ENCODE measurements at places on chromosomes 13 and 19. TPM values are rescaled to one million over a fixed set of nuclear protein-coding genes. Genes with fewer than 3 reads are reported as not detected.

- peaks cover 67% of the 10 kb centered on the region for H3K4me1 ChIP-seq
- H3K27me3 ChIP-seq, result no peaks in the 10 kb centered on the region
- H3K27ac ChIP-seq, result no peak overlapping the region
- H3K4me3 ChIP-seq, result no peak overlapping the region
- no peaks in the 10 kb centered on the region for H3K36me3 ChIP-seq
Observed at GRCh38 chr13:98513837-98514236, 63.1 kb downstream of the STK24 start.

- no peaks in the 10 kb centered on the region for H3K4me1 ChIP-seq
- H3K27ac ChIP-seq, result no peak overlapping the region
- H3K4me3 ChIP-seq, result no peak overlapping the region
- H3K27me3 ChIP-seq, result no peaks in the 10 kb centered on the region
- DNase-seq, result no peak
- H3K36me3 ChIP-seq, result no peaks in the 10 kb centered on the region
Observed at GRCh38 chr13:106597749-106598395, 29.9 kb upstream of the ARGLU1 start.

GRCh38 chr19:29587518-29587986 lies 18.5 kb upstream of the POP4 start:
- peaks cover 9% of the 10 kb centered on the region for H3K4me1 ChIP-seq
- no peaks in the 10 kb centered on the region for H3K36me3 ChIP-seq
- H3K4me3 ChIP-seq, result no peak overlapping the region

DNA sequence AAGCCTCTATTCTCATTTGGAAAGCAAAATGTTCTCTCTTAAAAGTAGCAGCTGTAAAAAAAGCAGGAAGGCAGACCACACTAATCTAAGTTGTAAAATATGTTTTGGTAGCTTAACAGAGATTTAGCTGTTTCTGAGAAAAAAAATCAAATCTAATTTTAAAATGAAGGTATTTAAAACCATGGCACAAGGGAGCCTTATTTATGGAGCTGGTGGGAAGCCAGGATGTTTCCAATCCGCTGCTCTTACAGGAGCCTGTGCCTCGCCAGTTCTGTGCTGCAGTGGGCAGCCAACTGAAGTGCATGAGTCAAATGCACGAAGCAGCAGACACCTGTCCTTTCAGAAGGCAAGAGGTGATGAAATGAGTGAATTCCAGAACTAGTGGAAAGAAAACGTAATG lies 28.2 kb downstream of the GPC6 start:
- H3K4me1 ChIP-seq, result no peaks in the 10 kb centered on the region
- no peak for DNase-seq
- no peak overlapping the region for H3K4me3 ChIP-seq
- H3K27me3 ChIP-seq, result no peaks in the 10 kb centered on the region
- no peaks in the 10 kb centered on the region for H3K36me3 ChIP-seq

TUBA3C gene
- total RNA-seq, result not detected

OCEL1 gene
- 15.0 TPM for total RNA-seq
